RCC 7860 (cell line): ENCODE measurements at places on chromosomes 7 and 10.

DNA sequence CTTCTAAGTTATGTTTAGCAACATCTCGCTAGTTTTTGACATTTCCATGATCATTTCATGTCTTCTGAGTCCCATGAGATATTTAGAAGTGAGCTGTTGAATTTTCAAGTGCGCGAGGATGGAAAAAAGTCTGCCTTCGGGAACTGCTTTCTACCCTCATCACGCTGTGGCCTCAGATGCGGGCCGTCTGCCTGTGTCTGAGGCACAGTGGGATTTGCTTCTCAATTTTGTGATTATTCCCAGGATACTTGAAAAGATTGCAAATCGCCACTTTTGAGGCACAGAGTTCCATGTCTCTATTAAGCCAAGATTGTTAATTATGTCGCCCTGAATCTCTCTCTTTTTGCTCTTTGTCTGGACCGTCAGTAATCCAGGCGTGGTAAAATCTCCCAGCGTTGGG lies 30.8 kb upstream of the NKX6-2 start:
- no peak for DNase-seq

DNA sequence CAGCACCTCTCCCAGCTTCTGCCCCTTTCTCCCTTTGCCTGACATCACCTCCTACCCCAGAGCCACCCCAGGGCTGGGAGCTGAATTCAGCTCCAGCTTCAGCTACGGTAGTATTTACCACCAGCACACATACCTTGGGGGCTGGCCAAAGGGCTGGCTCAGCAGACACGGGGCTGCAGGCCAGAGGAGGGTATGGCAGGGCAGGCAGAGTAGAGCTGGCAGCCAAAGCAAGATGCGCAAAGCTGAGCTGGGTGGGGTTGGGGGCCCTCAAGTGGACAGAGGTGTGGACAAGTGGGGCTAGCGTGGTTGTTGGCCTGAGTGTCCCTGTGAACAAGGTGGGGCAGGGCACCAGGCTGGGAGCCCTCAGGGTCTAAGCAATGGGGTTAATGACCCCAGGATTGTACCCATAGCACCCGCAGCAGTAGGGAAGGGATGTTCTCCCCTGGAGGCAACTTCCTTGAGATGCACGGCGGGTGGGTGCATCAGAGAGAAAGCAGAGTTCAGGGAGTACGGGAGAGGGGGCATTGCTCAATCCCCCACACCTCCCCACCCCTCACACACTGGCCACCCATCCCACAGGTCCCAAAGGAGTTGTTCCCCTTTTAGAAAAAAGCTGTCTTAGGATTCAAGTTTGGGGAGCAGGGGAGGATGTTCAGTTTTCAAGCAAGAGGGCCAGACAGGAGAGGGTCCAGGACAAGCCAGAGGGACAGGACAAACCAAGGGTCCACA lies 8.0 kb downstream of the VSIR start:
- peak; percentile 7 for DNase-seq

DNA sequence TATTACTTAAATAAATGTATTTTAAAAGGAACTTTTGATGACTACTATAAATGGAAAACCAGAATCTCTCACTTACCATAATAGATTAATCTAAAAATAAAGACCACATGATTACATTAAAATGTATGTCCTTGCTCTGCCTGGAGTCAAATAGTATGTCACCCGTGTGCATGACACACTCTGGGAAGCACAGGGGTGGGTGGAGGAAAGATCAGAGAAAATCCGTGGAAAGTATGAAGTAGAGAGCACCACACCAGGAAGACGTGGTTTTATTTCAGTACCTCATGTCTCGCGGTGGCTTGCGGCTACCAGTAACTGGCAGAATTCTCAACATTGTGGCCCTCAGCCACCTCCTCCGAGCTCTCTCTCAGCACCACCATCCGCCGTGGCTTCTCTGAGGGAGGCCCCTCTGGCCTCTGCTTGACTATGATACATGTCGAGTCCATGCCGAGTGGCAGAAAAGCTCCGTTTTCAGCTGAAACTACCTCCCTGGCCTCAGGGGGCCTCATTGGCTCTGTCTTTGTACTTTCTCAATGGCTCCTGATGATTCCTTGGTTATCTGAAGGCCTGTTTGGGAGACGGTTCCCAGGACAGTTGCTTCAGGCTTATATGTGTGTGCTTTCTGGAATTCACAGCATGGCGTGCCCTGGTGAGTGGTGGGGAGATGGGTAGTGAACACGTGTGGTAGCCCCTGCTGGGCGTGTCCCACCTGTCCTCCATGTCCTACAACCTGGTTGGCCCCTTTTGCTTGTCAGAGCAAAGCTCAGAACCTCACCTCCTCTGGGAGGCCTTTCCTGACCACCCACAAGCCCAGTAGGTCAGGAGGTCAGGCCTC lies 49.8 kb downstream of the LHPP start:
- no peak for DNase-seq

DNA sequence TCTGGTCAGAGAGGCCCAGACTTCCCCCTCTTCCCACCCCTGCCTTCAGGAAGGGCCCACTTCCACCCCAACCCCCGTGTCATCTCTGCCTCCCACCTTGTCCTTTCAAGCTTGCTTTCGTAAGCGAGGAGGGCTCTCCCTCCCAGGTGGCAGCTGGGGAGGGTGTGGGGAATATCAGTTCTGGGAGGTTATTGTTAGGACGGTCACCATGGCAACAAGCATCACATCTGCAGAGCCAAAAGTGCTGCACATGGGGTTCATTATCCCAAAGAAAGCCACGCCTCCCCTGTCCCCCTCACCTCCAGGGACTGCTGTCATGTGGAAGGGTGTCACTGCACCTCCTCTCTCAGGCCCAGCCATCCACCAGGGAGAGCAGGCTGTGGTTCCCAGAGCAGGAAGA lies 2.6 kb upstream of the CAMK2B start:
- DNase-seq, result no peak

DNA sequence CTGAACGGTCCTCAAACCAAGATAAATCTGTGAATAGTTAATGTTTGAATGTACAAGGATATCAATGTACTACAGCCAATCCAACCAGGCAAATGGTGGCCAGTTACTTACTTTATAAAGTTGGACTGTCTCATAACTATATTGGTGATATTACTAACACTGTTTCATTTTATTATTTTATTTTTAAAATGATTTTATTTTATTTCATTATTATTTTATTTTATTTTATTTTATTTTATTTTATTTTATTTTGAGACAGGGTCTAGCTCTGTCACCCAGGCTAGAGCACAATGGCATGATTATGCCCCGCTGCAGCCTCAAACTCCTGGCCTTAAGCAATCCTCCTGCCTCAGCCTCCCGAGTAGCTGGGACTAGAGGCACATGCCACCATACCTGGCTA lies 6.8 kb downstream of the IL15RA start:
- DNase-seq, result no peak

- DNase-seq, result no peak
Observed at GRCh38 chr7:50565559-50565916, 333 bp upstream of the DDC start.

- DNase-seq, result no peak
Observed at GRCh38 chr7:102387064-102387463, 9.1 kb upstream of the PRKRIP1 start.

- no peak for DNase-seq
Observed at GRCh38 chr7:107016312-107016711, 28.2 kb upstream of the PRKAR2B start.

- no peak for DNase-seq
Observed at GRCh38 chr10:130804281-130804680, 507.2 kb downstream of the TCERG1L start.

GRCh38 chr10:127968659-127969058 lies 61.8 kb downstream of the PTPRE start:
- no peak for DNase-seq

DNA sequence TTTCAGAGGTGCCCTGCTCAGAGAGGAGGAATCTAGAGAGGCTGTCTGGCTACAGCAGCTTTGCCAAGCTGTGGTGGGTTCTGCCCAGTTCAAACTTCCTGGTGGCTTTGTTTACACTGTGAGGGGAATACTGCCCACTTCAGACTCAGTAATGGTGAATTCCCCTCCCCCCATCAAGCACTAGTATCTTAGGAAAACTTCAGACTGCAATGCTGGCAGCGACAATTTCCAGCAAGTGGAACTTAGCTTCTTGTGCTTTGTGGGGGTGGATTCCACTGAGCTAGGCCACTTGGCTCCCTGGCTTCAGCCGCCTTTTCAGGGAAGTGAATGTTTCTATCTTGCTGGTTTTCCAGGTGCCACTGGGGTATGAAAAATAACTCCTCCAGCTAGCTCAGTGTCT lies 42.8 kb downstream of the CYP2C8 start:
- DNase-seq, result no peak

DNA sequence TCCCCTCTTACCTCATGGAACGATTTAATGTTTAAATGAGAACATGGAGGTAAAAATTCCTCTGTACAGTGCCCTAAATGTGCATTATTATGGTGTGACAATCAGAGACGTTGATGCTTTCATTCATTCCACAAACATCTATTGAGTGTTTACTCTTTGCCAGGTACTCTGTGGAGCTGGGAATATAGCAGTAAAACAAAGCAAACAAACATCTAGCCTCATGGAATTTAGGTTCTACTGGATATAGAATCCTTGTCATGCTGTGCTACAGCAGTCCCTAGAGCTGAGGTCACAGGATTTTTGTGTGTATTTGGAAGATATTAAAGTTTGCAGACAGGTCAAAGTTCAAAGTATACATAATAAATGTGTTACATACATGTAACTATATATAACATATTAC lies 140.7 kb downstream of the CUBN start:
- DNase-seq, result no peak

- no peak for DNase-seq
Observed at GRCh38 chr7:84975586-84976185, 211.2 kb downstream of the SEMA3D start.

DNA sequence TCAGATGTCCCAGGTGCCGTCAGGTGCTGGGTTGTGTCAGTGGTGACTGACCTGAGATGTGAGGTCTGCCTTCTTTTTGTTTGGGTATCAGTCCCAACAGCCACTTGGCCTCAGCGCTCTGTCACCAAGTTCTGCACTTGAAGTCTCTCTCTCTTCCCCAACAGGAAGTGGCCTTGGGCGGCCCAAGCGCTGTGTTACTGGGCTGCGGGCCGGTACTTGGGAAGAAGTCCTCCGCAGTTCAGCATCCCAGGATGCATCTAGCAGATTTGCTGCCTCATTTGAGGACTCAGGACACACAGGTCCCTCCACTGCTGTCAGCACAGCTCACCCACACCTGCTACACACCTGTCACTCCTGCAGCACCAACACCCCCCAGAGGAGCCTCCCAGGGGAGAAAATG lies 40.1 kb downstream of the LYZL2 start:
- DNase-seq, result no peak

DNA sequence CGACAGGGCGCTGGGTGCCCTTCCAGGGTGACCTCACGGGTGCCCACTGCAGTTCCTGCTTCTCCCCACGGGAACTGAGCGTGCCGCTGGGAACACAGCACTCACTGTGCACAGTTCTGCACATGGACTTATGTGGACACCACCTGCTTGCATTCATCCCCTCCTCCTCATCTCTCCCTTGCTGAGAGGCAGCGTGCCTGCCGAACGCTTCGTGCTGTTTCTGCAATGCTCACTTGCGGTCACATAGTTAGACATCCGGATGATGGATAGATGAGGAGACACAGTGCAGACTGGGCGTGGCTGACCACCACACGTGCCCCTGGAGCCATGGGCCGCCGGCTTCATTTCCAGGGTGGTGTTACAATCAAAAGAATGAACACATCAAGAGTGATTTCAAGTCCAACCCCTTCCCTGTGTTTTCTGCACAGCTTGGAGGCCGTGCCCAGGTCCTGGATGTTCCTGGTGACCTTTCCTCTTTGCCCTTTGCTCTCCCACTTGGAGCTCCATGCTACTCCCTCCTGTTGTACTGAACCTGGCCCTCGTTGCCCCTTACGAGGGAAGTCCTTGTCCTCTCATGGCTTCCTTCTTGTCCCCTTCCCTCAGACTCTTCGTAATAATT lies 119.4 kb downstream of the VIPR2 start:
- DNase-seq, result peak; percentile 35

DNA sequence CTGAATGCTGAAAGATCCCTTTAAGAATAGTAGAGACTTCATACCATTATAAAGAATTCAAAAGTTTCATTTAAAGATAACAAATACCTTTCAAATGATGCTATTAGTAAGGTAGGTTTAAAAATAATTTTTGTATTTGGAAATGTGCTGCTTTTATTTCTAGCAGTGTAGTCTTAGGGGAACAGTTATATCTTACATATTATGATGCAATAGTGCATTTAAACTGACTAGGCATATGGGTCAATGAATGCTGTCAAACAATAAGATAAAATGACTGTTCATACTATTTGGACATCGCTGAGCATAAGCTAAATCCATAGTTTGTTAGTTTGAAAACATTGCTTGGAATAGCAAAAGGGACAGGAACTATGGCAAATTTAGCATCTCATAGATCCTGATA lies 354.8 kb upstream of the SEMA3A start:
- DNase-seq, result no peak

GRCh38 chr10:80588546-80588945 lies 50.8 kb downstream of the SH2D4B start:
- no peak for DNase-seq

DNA sequence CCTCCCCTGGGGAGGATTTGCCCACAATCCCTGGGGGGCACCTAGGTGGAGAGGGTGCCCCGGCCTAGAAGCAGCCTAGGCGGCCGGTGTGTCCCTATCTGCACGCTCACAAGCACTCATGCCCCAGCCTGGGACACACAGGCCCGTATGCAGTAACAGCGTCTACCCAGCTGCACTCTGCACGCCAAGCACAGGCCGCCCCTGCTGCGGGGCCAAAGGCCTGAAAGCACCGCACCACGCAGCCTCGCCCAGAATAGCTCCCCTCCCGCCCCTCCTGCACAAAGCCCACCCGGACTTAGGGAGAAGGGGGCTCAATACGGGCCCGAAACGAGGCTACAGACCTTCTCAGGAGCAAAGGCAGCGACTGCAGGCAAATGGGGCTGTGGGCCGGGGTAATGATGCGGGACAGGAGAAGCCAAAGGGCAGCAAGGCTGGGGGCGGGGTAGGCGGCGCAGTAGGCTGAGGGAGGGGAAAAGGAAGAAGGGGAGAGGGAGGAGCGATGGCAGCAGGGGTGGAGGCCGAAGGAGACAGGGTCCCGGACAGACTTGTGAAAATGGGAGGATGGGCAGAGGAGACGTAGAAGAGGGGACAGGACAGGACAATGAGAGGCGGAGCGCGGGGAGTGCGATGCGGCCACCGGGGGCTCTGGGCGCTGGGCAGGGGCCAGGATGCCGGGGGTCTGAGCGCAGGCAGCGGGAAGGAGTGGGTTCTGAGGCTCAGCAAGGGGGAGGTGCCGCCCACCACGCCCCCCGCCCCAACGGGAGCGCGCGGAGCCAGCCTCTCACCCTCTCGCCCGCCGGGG lies 544 bp downstream of the GPRIN2 start:
- no peak for DNase-seq

- DNase-seq, result peak; percentile 20
Observed at GRCh38 chr10:73744664-73744975, 448 bp downstream of the SEC24C start.

DNA sequence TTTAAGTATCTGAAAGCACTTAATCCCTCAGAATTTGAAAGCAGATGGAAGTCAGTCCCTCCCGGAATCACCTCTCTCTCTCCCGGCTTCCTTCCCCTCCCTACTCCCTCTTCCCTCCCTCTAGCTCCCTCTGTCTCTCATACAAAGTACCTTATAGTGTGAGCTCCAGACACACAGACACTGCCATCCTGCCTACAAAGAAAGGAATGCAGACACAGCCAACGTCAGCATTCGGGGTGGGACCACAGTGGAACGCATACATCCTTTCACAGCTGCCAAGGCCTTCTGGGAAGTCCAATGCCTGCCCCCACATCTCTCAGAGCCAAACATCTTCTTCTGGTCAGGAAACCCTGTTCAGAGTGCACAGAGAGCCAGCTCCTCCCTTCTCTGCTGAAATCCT lies 9.3 kb downstream of the NOD1 start:
- DNase-seq, result peak; percentile 42
